ENCODE measurements at places on chromosomes 3 and 15. TPM values are rescaled to one million over a fixed set of nuclear protein-coding genes. Genes with fewer than 3 reads are reported as not detected.

DNA sequence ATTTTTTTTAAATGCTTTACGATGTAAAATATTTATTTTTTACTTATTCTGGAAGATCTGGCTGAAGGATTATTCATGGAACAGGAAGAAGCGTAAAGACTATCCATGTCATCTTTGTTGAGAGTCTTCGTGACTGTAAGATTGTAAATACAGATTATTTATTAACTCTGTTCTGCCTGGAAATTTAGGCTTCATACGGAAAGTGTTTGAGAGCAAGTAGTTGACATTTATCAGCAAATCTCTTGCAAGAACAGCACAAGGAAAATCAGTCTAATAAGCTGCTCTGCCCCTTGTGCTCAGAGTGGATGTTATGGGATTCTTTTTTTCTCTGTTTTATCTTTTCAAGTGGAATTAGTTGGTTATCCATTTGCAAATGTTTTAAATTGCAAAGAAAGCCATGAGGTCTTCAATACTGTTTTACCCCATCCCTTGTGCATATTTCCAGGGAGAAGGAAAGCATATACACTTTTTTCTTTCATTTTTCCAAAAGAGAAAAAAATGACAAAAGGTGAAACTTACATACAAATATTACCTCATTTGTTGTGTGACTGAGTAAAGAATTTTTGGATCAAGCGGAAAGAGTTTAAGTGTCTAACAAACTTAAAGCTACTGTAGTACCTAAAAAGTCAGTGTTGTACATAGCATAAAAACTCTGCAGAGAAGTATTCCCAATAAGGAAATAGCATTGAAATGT, 15.6 kb downstream of the THBS1 start:
- no peak for DNase-seq

DNA sequence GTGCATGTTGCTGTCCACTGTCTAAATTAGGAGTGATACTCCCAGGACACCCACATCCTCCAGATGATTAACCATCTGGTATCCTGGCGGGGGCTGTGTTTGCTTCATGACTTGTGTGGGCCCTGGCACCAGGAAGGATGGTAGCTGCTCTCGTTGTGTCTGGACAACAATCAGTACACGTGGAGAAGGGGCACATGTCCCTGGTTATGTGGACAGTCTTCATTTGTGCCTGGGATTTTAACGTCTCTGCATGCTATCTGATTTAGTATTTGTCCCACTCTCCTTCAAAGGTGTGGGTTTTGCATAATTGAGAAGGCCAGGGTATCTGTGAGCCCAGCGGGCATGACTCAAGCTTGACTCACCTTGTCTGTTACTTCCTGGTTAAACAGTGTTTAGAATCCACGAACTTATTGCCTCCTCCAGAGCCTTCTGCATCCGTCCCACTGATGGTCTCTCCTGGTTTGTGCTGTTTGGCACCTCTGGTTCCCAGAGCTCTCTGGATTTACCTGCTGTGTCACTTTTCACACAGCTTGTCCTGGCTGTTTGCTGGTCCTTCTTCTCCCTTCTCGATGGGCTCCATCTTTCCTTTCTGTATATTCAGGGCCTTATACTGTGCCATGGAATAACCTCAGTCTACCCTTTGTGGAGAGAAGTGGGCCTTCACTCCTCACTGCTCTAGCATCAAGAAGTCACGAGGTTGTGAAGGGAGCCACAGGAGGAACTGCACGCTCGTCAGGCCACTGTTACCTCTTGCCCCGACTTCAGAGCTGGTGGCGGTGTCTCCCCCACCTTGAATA, 32.5 kb downstream of the ARNT2 start:
- no peak for DNase-seq

- no peak for DNase-seq
These were observed 5.8 kb downstream of the ACKR2 start for GRCh38 chr3:42814914-42815507.

GRCh38 chr15:41627203-41627602, 33.0 kb upstream of the MGA start:
- no peak for DNase-seq

DNA sequence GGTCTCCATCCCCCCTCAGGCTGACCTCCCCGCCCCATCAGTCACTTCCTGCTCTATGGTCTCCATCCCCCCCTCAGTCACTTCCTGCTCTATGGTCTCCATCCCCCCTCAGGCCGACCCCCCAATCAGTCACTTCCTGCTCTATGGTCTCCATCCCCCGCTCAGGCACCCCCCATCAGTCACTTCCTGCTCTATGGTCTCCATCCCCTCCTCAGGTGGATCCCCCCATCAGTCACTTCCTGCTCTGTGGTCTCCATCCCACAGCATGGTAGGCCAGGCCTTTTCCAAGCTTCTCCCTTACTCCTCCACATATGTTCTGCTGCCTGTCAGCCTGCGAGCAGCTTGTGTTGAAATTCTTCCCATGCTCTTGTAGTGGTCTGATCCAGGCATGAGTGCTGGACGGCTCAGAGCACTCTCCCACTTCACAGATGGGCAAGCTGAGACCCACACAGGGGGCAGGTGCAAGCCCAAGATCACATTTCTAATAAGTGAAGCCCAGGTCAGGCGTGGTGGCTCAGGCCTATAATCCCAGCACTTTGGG, 36.8 kb downstream of the BDH1 start:
- no peak for DNase-seq

DNA sequence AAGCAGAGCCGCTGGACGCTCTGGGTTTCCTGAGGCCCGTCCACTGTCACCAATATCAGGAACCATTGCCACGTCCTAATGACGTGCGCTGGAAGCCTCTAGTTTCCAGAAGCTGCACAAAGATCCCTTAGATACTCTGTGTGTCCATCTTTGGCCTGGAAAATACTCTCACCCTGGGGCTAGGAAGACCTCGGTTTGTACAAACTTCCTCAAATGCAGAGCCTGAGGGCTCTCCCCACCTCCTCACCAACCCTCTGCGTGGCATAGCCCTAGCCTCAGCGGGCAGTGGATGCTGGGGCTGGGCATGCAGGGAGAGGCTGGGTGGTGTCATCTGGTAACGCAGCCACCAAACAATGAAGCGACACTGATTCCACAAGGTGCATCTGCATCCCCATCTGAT, 3.3 kb downstream of the RHO start:
- no peak for DNase-seq

GRCh38 chr15:39172380-39173281, 408.2 kb upstream of the THBS1 start:
- DNase-seq, result peak; percentile 65

GRCh38 chr15:101108461-101108775, 143.4 kb downstream of the CHSY1 start:
- DNase-seq, result no peak

DNA sequence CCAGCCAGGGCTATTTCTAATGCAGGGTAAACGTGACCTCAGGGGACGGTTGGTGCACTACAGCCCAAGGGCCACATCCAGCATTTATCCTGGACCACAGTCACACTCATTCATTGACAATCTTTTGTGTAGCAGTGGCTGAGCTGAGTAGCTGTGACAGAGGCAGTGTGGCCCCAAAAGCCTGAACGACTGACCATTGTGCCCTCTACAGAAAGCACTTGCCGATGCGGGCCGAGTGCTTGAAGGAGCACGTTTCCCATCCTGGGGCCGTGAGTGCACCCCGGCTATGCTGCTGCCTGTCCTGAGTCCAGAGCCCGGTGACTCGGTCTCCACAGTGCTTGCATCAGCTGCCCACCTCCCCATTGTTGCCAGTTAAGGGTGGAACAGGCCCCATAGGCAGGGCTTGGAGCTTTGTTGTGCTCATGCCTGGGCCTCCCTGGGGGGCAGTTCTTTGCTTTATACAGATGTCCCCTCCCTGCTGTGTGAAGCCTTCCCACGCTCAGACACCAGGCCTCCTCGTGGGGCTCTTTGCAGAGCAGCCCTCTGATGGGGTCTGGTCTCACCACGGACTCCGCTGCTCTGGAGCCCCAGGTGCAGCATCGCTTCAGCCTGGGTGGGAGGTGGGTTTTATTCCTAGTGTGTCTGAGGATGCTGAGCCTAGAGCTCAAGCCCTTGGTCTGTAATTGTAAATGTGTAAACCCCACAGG, 13.0 kb upstream of the SNRPA1 start:
- no peak for DNase-seq

- DNase-seq, result no peak
These were observed 684 bp downstream of the RPL4 start for GRCh38 chr15:66503780-66504562.

- no peak for DNase-seq
These were observed 19.5 kb upstream of the C3orf70 start for GRCh38 chr3:185172086-185173049.

GRCh38 chr3:155425396-155425795, 131.9 kb upstream of the STRIT1 start:
- DNase-seq, result no peak

DNA sequence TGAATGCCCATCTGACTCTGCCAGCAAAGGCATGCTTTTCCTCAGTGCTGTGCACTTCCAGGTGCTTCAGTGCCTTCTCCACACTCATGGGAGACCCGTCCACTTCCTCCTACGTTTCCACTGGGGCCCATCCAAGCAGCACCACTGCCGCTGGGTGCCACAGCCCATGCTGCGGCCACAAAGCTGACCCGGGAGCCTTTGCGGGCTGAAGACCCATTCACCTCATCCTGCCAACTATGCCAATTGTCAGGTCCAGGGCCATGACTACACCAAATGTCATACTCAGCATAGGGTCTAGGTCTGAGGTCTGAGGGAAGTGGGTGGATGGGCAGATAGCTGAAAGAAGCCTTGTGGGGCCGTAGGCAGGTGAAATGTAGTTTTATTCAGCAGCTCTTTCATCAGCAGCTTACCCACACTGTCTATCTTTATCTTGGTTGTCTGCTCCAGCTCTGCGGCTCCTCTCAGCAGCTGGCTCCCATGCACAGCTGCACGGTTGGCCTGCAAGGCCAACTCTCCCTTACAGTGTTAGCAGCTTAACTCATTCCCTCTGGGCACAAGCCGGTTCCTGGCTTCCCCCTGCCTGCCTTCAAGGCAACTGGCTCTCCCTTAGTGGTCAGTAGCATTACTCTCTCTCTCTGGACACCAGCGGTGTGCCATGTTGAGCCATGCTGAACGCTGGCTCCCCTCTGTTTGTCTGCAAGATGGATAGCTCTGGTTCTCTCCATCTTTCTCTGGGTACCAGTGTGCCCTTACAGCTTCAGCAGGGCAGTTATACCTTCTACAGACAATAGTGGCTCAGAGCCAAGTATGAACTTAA, 63.7 kb upstream of the SIAH2 start:
- no peak for DNase-seq

GRCh38 chr15:97962263-97962662, 1.8 kb downstream of the ARRDC4 start:
- no peak for DNase-seq

DNA sequence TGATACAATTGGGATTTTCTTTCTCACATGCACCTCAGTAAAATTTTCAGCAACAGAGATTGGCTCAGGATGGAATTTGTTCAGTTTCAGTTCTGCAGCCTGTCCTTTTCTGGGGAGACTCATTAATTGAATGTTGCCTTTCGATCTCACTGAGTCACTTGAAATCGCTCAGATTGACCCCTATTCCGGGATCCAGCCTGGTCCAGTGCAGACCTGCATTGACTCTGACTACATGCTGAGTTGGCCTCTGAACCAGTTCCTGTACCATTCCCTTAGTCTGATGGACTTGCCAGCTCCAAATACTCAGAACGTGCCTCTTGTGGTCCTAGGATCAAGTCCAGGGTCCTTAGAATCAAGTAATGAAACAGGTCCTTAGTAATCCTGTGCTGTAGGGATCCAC, 9.4 kb downstream of the IGF1R start:
- no peak for DNase-seq

Gene AZI2
- 59.0 TPM for total RNA-seq

DNA sequence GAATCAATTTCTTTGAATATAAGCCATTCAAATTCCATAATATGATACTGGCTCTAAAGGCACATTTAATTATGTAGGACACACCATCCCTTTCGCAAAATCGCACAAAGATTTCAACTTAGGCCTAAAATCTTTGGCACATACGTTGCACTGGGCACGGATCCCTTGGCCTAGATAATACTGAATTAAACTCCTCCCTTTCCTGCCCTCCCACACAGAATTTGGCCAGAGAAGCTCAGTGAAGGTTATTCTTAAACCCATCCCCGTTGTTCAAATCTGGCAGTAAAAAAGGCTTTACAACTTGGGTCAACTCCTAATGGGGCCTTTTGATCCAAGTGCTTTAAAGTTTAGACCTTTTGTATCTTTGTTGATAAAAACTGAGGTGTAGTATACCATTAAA, 247.2 kb downstream of the PTPRG start:
- no peak for DNase-seq

GRCh38 chr15:78315686-78316282, 16.4 kb upstream of the SKIC8 start:
- DNase-seq, result no peak

Data from kidney (tissue), 22 donors.